Stomach (tissue), 19 donors: ENCODE measurements at places on chromosomes 6 and 20. TPM values are rescaled to one million over a fixed set of nuclear protein-coding genes. Genes with fewer than 3 reads are reported as not detected.

DNA sequence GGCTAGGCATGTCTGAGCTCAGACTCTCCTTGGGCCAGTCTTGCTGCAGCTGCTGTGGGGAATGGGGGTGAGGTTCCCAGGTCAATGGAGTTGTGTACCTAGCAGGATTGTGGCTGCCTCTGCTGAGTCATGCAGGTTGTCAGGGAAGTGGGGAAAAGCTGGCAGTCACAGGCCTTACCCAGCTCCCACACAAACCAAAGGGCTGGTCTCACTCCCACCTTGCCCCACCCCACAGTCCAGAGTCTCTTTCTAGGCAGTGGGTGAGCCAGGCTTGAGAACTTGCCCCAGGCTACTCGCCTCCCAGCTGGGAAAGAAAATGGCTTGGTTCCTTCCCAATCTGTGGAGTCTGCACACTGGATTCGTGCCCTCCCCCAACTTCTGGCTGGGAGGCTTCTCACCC lies 65.7 kb downstream of the SCP2D1 start:
- H3K36me3 ChIP-seq, result no peaks in the 10 kb centered on the region
- no peaks in the 10 kb centered on the region for H3K27me3 ChIP-seq
- H3K4me3 ChIP-seq, result no peak overlapping the region
- DNase-seq, result peak; percentile 33
- no peaks in the 10 kb centered on the region for H3K4me1 ChIP-seq
- H3K27ac ChIP-seq, result no peak overlapping the region

DNA sequence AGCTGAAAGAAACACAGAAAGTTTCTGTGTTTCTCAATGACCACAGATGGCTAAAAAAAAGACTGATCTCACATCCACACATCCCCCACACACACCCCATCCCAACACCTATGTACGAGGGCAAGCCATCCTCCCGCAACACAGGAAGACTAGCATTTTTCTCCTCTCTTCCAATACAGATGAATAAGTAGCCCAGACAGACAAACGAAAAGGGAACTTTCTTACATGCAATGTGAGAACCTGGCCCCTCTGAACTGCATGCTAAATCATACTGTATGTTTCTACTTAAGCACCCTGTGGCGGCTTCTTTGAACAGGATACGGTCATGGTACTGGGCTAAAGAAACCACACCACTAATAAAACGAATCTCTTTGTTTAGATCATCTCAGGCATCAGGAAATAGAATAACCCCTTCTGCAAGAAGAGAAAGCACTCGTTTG lies 116.2 kb downstream of the GMDS start:
- H3K27ac ChIP-seq, result no peak overlapping the region
- DNase-seq, result no peak
- no peaks in the 10 kb centered on the region for H3K36me3 ChIP-seq
- H3K27me3 ChIP-seq, result no peaks in the 10 kb centered on the region
- peaks cover 42% of the 10 kb centered on the region for H3K4me1 ChIP-seq

DNA sequence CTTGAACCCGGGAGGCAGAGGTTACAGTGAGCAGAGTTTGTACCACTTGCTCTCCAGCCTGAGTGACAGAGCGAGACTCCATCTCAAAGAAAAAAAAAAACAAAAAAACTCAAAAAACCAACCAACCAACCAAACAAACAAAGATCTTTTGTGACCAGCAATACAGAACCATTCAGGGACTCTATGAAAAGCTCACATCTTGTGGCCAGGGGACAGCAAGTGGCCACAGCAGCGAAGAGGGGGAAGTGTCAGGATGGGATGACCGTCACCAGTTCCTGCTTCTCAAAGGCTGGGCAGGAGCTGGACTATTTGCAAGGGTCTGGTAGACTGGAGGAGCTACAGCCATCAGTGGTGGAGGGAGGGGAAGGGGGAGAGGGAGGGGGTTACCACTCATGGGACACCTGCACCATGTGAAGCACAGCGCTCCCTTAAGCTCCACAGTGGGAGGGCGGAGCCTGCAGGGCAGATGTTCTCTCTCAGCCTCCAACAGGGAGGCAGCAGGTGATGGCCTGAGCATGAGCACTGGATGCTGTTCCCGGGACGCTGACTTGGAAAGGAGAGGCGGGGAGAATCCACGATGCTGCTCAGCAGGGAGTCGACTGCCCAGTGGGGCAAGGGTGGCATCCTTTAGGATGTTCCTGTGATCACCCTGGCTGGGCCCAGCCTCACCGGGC lies 19.7 kb upstream of the ULBP3 start:
- no peaks in the 10 kb centered on the region for H3K4me1 ChIP-seq
- peaks cover 36% of the 10 kb centered on the region for H3K27me3 ChIP-seq
- no peak overlapping the region for H3K27ac ChIP-seq
- no peak overlapping the region for H3K4me3 ChIP-seq
- DNase-seq, result no peak

GRCh38 chr20:12702312-12702711 lies 306.5 kb upstream of the SPTLC3 start:
- no peaks in the 10 kb centered on the region for H3K27me3 ChIP-seq
- no peaks in the 10 kb centered on the region for H3K36me3 ChIP-seq
- no peak overlapping the region for H3K27ac ChIP-seq
- no peaks in the 10 kb centered on the region for H3K4me1 ChIP-seq
- DNase-seq, result no peak

GRCh38 chr6:44084231-44085014 lies 42.8 kb downstream of the MRPL14 start:
- no peak overlapping the region for H3K27ac ChIP-seq
- H3K36me3 ChIP-seq, result peaks cover 5% of the 10 kb centered on the region
- H3K4me3 ChIP-seq, result no peak overlapping the region

- DNase-seq, result no peak
- no peak overlapping the region for H3K27ac ChIP-seq
- peaks cover 50% of the 10 kb centered on the region for H3K36me3 ChIP-seq
- no peaks in the 10 kb centered on the region for H3K27me3 ChIP-seq
Measured at GRCh38 chr20:58699623-58700107, 7.1 kb downstream of the NPEPL1 start.

GRCh38 chr6:46340246-46340645 lies 151.0 kb downstream of the RCAN2 start:
- no peaks in the 10 kb centered on the region for H3K4me1 ChIP-seq
- no peak overlapping the region for H3K27ac ChIP-seq
- no peak overlapping the region for H3K4me3 ChIP-seq
- no peak for DNase-seq

- peaks cover 15% of the 10 kb centered on the region for H3K4me1 ChIP-seq
- DNase-seq, result no peak
- H3K4me3 ChIP-seq, result no peak overlapping the region
- no peak overlapping the region for H3K27ac ChIP-seq
Measured at GRCh38 chr6:131979515-131980337, 28.6 kb upstream of the CCN2 start.

GRCh38 chr6:53578371-53578770 lies 33.5 kb upstream of the GCLC start:
- no peaks in the 10 kb centered on the region for H3K27me3 ChIP-seq
- H3K36me3 ChIP-seq, result no peaks in the 10 kb centered on the region
- DNase-seq, result peak; percentile 23
- H3K4me1 ChIP-seq, result peaks cover 7% of the 10 kb centered on the region

FAM83C gene
- polyA plus RNA-seq, result not detected

ARFGEF3 gene
- polyA plus RNA-seq, result 5.2 TPM

PKIB gene
- 128 TPM for polyA plus RNA-seq

TNFRSF6B gene
- polyA plus RNA-seq, result 26.2 TPM

CPXM1 gene
- polyA plus RNA-seq, result 0.92 TPM

PHACTR1 gene
- 0.70 TPM for polyA plus RNA-seq

MCCD1 gene
- not detected for polyA plus RNA-seq

SIGLEC1 gene
- polyA plus RNA-seq, result 1.4 TPM

COL21A1 gene
- polyA plus RNA-seq, result 0.31 TPM

BMP6 gene
- polyA plus RNA-seq, result 0.50 TPM
